ENCODE measurements at places on chromosomes 6 and 20. TPM values are rescaled to one million over a fixed set of nuclear protein-coding genes. Genes with fewer than 3 reads are reported as not detected.

RNF39 gene
- total RNA-seq, result not detected

ZBTB12 gene
- total RNA-seq, result 2.1 TPM

HINT3 gene
- 9.2 TPM for total RNA-seq

FOXS1 gene
- not detected for total RNA-seq

SCUBE3 gene
- 2.0 TPM for total RNA-seq

RIPPLY2 gene
- total RNA-seq, result not detected

PGC gene
- not detected for total RNA-seq

CTAGE9 gene
- not detected for total RNA-seq

LRRN4 gene
- total RNA-seq, result not detected

HLA-DPB1 gene
- 12.1 TPM for total RNA-seq

HAO1 gene
- total RNA-seq, result not detected

CST7 gene
- not detected for total RNA-seq

ALDH5A1 gene
- total RNA-seq, result 1.6 TPM

VSX1 gene
- not detected for total RNA-seq

MAPK13 gene
- 3.8 TPM for total RNA-seq

BPI gene
- not detected for total RNA-seq

CDSN gene
- total RNA-seq, result not detected

GJA1 gene
- 113 TPM for total RNA-seq

HUS1B gene
- not detected for total RNA-seq

TOMM6 gene
- total RNA-seq, result 134 TPM

VARS1 gene
- total RNA-seq, result 59.8 TPM

ARFGEF3 gene
- total RNA-seq, result 0.32 TPM

HTR1E gene
- not detected for total RNA-seq

TAAR5 gene
- not detected for total RNA-seq

Data from cardiac atrium fibroblast (primary cell).